ENCODE measurements at places on chromosomes 2 and 18.
A peak's percentile ranks its signal among the peaks of the same experiment; 100 is the strongest.

- no peak for DNase-seq
Observed at GRCh38 chr2:161033059-161033660, 127.1 kb upstream of the TANK start.

DNA sequence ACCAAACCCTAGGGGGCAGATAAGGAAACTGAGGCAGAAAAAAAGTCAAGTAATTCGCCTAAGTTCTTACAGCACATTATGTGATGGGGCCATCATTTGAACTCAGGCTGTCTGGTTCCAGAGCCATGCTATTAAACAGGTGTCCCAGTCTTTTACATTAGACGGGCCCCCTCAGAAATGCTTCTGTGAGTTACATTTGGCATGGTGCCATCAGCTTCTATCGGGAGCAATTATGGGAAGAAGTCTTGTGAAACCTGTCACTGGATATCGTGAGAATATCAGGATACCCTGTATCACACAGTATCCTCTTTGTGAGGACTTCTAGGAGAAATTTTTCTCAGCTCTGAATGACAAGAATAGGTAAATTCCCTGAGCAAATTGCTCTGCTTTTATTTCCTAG, 143.7 kb upstream of the NOSTRIN start:
- DNase-seq = no peak

GRCh38 chr2:84631985-84632384, 115.7 kb downstream of the DNAH6 start:
- no peak for DNase-seq

DNA sequence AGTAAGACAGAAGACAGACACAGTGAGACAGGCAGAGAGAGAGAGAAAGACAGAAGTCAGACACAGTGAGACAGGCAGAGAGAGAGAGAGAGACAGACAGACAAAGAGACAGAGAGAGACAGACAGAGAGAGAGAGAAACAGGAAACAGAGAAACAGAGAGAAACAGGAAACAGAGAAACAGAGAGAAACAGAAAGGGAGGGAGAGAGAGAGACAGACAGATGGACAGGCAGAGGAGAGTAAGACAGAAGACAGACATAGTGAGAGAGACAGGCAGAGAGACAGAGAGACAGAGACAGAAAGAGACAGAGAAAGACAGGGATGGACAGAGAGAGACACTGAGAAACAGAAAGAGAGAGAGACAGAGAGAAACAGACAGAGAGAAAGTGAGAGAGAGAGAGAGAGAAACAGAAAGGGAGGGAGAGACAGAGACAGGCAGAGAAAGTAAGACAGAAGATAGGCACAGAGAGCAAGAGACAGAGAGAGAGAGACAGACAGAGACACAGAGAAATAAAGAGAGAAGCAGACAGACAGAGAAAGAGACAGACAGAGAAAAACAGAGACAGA, 109.3 kb upstream of the ANKRD30BL start:
- DNase-seq = peak; percentile 54

DNA sequence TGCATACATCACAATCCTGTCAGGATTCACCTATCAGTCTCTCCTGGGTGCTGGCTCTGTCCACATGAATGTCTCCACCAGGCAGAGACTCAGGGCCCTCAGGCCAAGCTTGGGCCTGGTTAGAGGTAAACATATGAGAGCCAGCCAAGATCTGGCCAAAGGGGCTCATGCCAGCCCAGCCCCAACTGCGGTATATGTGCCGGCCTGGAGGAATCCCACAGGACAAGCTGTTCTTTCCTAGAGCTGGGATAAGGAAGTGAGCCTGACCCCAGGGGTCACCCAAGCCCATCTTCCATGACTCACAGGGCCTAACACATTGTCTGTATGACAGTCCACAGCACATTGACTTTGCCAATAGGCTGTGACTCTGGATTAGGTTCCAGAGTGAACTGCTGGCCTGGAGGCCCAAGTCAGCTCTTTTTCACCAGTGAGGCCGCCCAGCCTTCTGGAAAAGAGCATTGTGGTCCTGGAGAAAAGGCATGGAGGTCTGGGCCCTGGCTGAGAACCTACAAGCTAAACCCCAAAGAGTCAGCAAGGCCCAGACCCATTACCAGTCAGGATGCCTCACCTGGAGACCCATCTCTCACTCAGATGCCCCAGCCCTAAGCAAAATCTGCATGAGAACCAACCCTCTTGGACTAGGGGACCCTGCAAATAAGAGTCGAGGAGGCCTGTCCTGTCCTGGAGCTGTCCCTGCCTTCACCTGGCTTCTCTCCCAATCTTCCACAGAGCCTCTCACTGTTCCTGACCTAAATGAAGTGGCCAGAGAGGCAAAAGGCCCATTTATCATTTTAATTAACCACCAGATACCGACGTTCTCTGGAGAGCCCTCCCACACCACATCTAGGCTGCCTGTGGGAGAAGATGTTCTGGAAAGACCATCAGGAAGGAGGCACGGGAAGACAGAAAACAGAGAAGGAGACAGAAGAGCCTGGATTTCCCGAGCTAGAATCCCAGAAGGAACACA, 120.9 kb upstream of the PKDCC start:
- no peak for DNase-seq

- DNase-seq = no peak
Observed at GRCh38 chr2:60532421-60532820, 21.0 kb downstream of the BCL11A start.

GRCh38 chr2:121034551-121034950, 250.5 kb downstream of the TFCP2L1 start:
- no peak for DNase-seq

- DNase-seq = no peak
Observed at GRCh38 chr2:204775766-204776165, 230.5 kb downstream of the PARD3B start.

DNA sequence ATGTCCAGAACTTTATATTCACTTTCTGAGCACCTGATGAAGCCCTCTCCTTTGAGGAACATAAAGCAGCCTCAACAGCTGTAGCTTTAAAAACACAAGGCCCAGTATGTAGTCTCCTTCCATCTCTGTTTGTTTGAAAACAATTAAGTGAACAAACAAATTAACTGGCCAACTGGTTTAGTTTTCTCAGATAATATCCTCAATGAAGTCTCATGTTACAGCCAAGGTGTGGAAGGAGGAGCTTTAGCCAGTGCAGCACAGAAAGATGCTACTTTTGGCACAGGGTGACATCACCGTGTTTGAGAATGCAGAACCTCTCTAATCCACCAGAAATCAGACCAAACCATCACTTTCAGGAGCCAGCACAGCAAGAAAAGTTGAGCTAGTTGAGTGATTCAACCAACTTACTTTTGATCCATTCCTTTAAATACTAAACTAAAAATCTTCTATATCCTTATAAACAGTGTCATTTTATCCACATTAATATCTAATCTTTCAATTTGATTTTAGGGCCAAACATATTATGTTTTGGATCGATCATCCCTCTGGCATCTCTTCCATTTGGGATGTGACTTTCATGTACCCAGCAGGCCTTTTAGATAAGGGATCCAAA, 488.7 kb downstream of the ARHGAP15 start:
- no peak for DNase-seq

GRCh38 chr18:75779450-75779849, 351.9 kb upstream of the SMIM21 start:
- DNase-seq = no peak

- peak; percentile 34 for DNase-seq
Observed at GRCh38 chr2:147989809-147990403, 30.6 kb downstream of the ORC4 start.

- DNase-seq = no peak
Observed at GRCh38 chr2:146777181-146777580, 1067.6 kb upstream of the ACVR2A start.

- DNase-seq = no peak
Observed at GRCh38 chr18:41974796-41975201, 19.8 kb downstream of the PIK3C3 start.

GRCh38 chr18:72867746-72868584, at the start of gene NETO1:
TSS of gene NETO1 (minus strand) at chr18:72867987. CDS start at chr18:72867291, 696 bp downstream.
- no peak for DNase-seq

GRCh38 chr18:58362829-58363271, 266.0 kb downstream of the ALPK2 start:
- DNase-seq = no peak

DNA sequence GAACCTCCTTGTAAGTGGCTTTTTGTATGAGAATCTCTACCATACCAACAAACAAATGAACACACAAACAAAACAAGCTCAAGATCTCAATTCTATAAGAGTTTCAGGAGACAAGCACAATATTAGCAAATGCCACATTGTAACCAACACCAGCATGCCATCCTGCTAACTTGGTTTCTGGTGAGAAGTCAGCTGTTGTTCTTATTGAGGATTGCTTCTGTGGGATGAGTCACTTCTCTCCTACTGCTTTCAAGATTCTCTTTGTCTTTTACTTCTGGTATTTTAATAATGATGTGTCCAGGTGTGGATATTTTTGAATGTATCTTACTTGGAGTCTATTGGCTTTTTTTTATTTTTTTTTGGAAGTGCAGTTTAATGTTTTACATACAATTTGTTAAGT, 131.7 kb downstream of the BCL2L11 start:
- DNase-seq = no peak

GRCh38 chr18:79321625-79322405, 73.9 kb upstream of the NFATC1 start:
- no peak for DNase-seq

GRCh38 chr18:26190506-26190905, 35.7 kb upstream of the TAF4B start:
- no peak for DNase-seq

DNA sequence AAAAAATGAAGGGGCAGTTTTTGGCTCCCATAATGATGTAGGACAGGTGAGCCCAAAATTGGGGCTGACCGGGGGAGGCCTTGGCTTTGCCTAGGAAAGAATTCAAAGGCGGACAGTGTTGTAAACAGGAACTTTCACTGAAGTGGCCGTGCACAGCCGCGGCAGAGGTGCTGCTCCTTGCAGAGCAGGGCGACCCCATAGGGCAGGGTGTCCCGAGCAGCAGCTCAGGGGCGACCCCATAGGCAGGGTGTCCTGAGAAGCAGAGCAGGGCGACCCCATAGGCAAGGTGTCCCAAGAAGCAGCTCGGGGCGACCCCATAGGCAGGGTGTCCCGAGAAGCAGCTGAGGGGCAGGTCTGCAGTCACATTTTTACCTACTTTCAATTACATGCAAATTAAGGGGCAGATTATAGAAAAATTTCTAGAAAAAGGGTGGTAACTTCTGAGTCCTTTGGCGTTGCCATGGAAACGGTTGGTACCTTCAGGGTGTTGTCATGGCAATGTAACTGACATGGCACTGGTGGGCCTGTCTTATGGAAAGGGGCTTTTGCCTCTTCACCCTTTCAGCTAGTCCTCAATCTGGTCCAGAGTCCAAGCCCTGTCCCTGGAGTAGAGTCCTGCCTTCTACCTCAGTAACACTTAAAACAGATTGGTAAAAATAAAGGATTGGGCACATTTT, 134.5 kb downstream of the FBXO15 start:
- DNase-seq = no peak

GRCh38 chr2:162478721-162479129, 134.8 kb downstream of the GCA start:
- no peak for DNase-seq

GRCh38 chr2:55158111-55158814, 73.8 kb downstream of the CLHC1 start:
- DNase-seq = no peak

- no peak for DNase-seq
Observed at GRCh38 chr2:162217598-162217997, 25.6 kb downstream of the FAP start.

- DNase-seq = no peak
Observed at GRCh38 chr2:84449055-84449454, 10.0 kb downstream of the SUCLG1 start.

- DNase-seq = no peak
Observed at GRCh38 chr2:118830881-118831280, 16.6 kb downstream of the EN1 start.

DNA sequence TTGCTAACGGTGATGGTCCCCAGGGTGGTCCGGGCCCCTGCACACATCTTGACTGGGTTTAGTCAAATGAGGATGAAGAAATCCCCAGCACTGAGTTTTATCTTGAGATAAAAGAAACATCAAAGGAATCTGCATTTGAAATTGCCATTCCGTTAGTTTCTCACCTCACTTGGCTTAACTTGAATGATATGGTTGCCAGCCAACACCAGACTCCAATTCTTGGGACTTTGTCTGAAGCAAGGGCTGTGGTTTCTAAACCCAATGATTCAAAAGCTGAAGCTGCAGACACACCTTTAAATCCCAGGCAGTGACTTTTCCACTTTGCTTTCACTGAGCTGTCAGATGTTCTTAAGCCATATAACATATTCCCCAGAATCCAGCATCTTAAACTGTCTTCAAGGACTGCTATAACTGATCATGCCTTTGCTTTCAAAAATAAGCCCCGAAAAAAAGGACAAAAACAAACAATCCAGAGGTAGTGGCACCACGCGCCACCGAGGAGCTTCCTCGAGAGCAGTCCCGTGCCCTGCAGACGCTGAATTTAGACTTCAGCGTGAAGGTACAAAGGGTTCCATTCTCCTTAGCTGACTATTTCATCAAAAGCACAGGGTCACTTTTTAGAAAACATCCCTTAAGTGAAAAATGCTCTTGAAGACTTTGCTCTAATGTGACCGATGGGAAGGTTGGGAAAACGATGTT, 189.3 kb downstream of the HDAC4 start:
- no peak for DNase-seq

DNA sequence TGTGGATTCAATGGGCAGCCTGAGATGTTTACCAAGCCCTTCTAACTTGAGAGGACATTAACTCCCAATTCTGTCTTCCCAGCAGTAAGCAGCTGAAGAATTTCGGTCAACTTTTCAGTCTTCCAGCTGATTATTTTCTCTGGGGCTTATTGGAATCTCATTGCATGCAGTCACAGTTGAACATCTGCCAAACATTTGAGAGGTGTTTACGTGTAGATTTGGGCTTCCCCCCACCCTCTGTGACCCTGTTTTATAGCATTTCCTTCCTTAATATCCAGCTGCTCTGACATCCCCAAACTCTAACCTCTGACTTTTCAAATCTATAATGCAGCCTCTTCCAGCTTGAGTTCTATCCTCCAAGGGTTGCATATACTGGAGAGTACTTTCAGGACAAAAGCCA, 16.5 kb upstream of the VIT start:
- no peak for DNase-seq

DNA sequence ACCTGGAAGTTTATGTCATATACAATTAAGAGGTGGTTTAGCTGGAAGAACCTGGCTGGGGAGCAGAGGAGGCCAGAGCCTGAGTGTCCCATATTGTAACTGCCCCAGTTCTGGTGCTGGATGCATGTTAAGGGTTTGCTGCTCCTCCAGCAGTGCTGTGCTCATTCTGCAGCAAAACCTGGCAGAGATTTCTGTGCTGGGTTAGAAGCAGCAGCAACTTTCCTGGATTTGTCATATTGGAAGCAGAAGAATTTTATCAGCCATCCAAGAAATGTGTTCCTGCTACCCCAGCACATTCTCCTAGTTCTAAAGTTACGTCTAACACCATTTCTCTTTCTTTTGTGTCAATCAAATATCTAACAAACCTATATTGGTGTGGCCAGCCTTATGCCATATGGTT, 284.1 kb downstream of the TDRD15 start:
- DNase-seq = no peak

- no peak for DNase-seq
Observed at GRCh38 chr2:157935378-157935906, 59.3 kb upstream of the ACVR1 start.
